ENCODE measurements at places on chromosomes 3 and 15. TPM values are rescaled to one million over a fixed set of nuclear protein-coding genes. Genes with fewer than 3 reads are reported as not detected.

RTP3 gene
- total RNA-seq: not detected

GALK2 gene
- total RNA-seq: 38.3 TPM

DUOXA2 gene
- total RNA-seq: not detected

GRCh38 chr15:92663250-92663951, 7.8 kb upstream of the FAM174B start:
- DNase-seq: no peak

DNA sequence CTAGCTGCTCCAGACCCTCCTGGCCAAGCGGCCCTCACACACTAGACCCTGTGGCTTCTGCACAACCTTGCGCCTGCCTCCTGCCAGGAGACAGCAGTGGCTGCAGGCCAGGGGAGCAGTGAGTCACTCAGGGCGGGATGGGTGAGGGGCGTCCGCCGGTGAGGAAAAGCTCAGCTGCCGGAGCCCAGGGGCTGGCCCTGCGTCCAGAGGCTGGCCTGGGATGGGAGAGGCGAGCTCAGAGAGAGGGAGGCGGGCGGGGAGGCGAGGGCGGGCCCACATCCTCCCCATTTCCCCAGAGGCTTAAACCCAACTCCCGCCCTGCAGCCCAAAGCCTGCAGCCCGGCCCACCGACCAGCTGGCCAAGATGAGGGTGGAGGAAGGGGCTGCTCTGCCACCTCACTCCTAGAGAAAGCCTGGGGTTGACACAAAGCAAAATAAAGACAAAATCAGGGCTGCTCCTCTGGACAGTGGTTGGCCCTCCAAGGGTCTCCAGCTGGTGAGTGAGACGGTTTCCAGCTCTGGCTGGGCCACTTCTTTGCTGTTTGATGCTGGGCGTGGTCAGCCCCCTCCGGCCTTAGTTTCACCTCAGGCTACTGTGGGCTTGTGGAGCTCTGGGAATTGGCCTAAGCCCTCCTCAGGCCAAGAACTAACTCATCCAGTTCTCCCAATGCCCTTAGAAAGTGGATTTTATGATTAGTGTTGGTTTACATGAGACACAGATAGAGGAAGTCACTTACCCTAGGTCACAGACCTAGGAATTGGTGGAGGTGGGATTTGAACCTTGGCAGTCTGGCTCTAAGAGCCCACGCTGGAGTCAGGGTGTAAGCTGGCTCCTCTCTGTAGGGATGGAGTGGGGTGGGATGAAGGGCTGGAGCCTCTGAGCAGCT, 50.6 kb downstream of the IQSEC1 start:
- DNase-seq: peak; percentile 88

GRCh38 chr15:31440754-31441311, 114.2 kb downstream of the KLF13 start:
- DNase-seq: peak; percentile 81

DNA sequence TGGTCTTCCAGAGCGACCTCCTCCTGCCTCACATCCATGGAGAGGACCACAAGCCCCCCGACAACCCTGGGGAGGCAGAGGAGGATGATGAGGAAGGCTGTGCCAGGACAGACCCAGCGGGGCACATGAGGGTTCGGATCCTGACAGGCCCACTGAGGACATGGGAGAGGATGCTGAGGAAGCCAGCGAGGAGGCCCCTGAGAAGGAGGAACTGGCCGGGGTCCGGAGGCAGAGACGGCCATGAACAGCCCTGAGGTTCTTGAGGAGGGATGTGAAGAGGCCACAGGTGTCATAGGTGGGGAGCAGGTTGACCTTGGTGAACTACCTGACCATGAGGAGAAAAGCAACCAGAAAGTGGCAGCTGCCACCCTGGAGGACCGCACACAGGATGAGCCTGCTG, 54.9 kb upstream of the WNT7A start:
- DNase-seq: no peak

DNA sequence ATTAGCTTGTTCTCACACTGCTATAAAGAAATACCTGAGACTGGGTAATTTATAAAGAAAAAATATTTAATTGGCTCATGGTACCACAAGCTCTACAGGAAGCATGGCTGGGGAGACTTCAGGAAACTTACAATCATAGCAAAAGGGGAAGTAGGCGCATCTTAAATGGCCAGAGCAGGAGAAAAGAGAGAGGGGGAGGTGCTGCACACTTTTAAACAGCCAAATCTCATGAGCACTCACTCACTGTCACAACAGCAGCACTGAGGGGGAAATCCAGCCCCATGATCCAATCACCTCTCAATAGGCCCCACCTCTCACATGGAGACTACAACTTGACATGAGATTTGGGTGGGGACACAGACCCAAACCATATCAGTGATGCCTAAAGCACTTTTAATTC, 82.5 kb downstream of the DCLK3 start:
- DNase-seq: no peak

DNA sequence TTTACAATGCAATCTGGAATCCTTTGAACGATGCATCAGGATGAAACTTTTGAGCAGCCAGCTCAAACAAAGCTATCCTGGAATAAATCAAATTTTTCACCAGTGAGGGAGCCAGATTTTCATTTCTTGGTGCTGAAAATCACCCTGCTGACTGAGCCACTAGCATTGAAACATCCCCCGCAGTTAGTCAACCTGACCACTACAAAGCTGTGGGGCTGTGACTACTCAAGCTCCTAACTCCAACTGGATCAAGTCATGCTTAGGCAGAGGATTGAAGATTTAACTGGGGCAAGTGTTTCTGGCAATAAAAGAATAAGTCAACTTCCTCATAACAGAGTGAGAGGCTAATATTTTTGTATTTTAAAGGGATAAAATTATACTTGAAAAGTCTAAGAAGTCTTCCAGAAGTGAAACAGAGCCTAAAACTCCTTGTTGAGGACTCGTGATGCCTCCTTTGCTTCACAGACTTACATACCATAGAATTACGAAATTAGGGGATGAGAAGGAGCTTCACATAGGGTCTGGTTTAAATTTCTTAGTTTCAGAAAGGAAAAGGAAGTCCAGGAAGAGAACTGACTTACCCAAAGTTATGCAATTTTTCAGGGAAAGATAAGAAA, 177.8 kb downstream of the SERPINI1 start:
- no peak for DNase-seq

- DNase-seq: no peak
Measured at GRCh38 chr3:17584066-17584465, 158.4 kb downstream of the TBC1D5 start.

All from left ventricle myocardium superior (tissue), 1 donor.